Cardiac septum (tissue), 1 donor: ENCODE measurements at places on chromosomes 4 and X. TPM values are rescaled to one million over a fixed set of nuclear protein-coding genes. Genes with fewer than 3 reads are reported as not detected.

DNA sequence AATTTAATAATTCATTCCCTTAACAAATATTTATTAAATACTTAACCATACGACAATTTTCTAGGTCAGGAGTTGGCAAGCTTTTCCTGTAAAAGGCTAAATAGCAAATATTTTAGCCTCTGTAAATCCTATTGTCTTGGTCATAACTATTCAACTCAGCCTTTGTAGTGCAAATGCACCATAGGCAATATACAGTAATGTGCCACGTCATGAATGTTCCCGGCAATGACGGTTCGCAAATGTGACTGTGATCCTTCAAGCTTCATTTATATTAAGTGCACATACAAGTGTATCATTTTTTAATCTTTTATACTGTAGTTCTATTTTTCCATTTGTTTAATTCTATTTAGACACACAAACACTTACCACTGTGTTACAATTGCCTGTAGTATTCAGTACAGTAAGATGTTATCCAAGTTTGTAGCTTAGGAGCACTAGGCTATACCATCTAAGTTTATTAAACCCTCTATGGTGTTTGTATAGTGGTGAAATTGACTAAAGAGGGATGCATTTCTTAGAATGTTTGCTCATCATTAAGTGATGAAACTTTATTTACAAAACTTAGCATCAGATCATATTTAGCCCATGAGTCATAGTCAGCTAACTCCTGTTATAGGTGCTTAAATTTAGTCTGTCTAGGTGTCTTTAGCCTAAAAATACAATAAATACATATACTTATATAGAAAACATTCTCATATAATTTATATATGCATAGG is 553.6 kb downstream of the STPG2 start:
- no peak for DNase-seq

The CCDC120 gene
- total RNA-seq: 1.7 TPM

GRCh38 chr4:24235618-24236017 is 345.8 kb upstream of the PPARGC1A start:
- no peak for DNase-seq

DNA sequence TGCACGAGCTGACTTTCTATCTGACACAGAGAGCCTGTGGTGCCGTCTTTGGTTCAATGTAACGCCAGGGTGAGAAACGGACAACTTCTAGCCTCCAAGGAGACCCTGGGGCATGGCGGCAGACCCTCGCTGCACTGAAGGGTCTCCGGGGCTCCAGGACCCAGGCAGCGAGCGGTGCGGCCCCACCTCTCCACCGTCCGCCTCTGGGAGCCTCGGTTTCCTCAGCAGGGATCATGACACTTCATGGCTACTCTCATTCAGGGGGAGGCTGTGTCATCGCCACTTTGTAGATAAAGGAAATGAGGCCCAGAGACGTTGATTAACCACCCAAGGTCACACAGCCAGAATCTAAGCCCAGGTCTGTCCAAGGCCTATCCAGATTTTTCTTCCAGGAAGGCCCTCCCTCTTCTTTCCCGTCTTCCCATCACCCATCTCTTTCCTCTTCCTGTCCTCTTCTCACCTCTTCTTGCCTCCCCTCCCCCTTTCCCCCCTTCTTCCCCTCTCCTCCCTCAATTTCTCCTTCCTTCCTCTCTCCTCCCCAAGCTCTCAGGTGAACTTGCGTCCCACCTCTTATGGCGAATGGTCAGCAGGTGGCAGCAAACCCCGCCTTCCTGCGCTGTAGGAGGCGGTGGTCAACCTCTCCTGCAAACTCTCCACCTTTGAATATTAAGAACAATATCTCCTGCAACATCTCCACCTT is 69.3 kb upstream of the HMX1 start:
- no peak for DNase-seq

DNA sequence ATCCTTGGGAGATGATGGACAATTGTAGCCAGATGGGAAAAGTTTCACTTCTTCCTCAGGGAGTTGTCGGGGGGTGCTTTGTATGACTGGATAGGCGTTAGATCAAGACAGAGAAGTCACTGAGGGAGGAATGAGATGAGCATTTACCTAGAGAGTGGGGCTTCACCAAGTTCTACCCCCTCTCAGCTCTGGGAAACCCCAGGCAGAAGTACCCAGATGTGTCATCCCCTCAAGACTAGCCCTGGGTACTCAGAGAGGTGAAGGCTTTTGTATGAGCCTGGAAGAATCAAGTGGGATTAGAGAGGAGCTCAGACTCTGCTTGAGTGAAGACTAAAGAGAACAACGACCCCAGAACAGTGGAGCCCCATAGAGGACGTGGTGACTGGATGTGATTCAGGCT is 1.9 kb downstream of the MAGEB1 start:
- no peak for DNase-seq
